ENCODE measurements at places on chromosomes 13 and 19.

GRCh38 chr13:50684366-50684765 is 159.1 kb downstream of the DLEU7 start:
- no peak for DNase-seq

DNA sequence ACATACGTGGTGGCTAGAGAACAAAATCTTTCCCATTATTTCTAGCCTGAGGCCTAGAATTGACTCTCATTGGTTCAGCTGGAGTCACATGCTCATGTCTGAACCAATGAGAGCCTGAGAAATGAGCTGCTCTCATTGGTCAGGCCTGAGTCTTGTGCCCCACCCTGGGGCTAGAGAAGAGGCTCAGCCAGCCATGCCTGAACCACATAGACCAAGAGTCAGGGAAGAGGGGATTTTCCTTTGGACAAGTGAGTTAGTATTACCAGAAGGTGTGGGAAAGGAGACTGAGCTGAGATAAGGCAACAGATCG is 6.9 kb downstream of the FXYD5 start:
- no peak for DNase-seq

GRCh38 chr19:50664204-50664603 is 15.0 kb downstream of the C19orf81 start:
- DNase-seq: no peak

GRCh38 chr19:45049073-45049736 is 10.4 kb downstream of the CLASRP start:
- DNase-seq: no peak

DNA sequence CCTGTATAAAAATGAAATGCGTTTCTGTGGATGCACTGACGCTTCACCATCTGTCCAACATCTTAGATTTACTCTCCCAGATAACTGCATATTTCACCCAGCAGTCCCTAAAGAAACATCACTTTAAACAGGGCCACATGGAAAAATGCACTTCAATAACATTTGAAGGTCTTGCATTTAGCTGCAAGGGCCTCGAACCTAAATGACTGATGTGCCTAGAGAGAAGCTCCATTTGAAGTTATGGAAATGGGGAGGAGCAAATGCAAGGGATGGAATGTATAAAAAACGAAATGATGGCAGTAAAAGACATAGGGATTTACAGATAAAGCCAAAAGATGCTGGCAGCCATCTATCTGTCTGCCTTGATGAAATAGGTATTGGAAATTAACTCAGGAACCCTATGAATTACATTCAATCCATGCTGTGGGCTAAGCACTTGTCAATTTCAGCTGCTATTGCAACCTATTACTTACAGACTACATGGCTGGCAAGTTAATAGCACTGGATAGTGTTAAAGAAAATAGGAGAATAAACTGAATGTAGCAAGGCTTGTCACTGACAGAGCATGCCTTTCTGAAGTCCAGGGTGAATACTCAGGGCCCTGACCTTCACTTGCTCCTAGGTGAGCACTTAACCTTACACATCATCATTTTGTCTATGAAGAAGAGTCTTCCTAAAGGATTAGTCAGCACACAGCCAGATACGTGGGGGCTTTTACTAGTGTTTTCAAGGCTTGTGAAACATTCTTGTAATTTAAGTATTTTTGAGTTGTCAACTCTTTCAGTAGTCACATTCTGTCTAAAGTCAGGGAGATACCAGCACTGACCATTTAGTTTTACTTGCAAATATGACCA is 963.4 kb downstream of the PCDH17 start:
- DNase-seq: no peak

- no peak for DNase-seq
Measured at GRCh38 chr13:73717632-73718031, 416.6 kb downstream of the KLF12 start.
